Retinal pigment epithelial cell (primary cell): ENCODE measurements at places on chromosomes 4 and X.
A peak's percentile ranks its signal among the peaks of the same experiment; 100 is the strongest.

DNA sequence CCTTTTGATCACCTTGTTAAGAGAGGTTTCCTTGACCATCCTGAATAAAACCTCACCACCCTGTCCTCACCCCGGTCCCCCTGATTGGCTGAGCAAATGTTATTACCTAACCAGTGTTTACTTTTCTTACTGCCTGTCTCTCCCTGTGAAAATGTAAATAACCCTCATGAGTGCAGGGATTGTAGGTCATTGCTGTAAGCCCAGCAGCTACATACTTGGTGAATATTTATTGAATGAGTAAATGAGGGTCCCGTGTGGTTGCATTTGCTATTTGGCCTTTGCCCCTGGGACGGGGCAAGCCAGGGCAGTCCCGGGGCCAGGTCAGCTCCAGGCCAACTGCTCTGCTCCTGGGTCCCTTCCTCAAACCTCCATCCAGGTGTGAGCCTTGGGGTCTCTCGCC is 55.5 kb upstream of the CLCN4 start:
- DNase-seq: no peak

GRCh38 chrX:155673338-155673737 is 60.6 kb upstream of the TMLHE start:
- no peak for DNase-seq

DNA sequence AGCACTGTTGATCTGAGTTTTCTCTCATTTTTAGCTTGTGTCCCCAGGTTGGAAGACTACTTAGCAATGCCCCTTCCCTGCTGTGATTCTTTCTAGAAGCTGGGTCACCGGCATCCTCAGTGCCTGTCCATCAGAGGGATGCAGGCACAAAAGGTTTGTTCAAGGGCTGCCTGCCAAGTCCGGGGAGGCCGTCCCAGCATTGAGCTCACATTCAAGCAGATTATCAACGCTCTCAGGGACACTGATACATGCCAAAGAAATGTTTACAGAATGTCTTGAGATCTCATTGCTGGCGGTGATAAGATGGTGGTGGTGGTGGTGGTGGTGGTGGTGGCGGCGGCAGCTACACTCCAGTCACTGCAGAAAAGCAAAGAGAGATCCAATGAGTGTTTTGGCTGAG is 79.6 kb upstream of the VCX3A start:
- no peak for DNase-seq

- no peak for DNase-seq
Observed at GRCh38 chr4:111812114-111812513, 333.1 kb upstream of the FAM241A start.

GRCh38 chrX:107704181-107704580 is 71.4 kb downstream of the TSC22D3 start:
- DNase-seq: no peak

- no peak for DNase-seq
Observed at GRCh38 chr4:108590776-108591175, 29.6 kb upstream of the RPL34 start.

- DNase-seq: no peak
Observed at GRCh38 chr4:7237873-7238272, 45.5 kb downstream of the SORCS2 start.

DNA sequence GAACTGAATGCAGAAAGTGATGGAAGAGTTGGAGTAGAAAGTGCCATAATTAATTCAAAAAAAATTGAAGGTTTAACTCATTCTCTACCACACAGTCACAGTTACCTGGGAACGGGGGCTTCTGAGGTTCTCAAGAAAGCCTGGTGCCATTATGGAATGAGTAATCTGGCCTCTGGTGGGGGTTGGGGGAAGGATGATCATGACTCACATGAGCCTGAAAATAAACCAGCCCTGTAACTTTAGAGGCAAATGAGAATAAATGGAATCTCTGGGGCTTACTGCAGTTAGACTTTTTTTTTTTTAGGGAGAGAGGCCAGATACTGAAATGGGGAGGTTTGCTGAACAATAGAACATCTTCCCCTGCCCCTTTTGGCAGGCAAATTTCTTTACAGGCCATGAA is 55.3 kb downstream of the SOD3 start:
- DNase-seq: peak; percentile 91

DNA sequence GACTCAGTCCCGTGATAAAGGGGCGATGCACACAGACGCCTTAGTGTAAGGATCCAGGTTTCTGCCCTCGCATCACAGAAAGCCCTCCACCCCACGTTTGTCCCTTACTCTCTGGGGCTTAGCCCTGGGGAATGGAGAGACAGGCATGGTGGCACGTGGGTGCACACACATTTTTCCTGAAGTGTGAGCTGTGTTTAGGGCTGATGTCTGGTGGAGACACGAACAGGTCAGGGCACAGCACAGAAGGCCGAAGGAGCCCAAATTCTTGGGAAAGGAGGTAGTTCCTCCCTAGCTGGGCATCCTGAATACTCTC is 84.3 kb upstream of the DHRSX start:
- no peak for DNase-seq

DNA sequence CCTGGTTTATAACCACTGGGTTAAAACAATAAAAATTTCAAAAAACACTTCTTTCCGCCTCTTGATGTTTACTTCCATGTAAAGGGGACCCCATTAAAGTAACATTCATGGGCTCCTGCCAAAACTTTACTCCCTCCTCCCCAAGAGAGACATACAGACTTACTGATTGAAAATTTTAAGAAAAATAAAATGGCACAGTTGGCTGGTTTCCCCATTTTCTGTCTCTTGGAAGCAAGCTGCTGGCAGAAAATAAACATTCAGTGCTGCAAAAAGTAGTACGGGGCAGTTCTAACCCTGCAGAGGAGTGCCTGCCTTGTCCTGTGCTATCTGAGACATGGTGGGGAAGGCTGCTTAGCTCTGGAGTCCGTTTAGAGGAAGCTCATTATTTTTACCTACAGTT is 187.3 kb upstream of the INTU start:
- no peak for DNase-seq

DNA sequence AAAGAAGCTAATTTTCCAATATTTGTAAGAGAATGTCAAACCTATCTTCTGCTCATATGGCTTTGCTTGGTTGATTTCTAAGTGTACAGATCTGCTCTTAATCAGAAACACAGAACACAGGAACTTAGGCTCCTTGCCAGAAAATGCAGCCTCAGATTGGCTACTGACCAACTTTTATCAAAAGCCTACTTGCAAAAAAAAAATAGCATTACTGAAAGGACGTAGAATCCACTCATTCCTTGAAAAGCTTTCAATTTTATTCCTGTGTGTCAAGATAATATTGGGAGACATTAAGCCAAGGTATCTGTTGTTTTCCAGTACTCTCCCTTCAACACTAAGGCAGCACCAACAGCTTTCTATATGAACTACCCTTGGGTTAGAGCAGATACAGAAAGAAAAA is 127.6 kb upstream of the INTU start:
- DNase-seq: peak; percentile 85

DNA sequence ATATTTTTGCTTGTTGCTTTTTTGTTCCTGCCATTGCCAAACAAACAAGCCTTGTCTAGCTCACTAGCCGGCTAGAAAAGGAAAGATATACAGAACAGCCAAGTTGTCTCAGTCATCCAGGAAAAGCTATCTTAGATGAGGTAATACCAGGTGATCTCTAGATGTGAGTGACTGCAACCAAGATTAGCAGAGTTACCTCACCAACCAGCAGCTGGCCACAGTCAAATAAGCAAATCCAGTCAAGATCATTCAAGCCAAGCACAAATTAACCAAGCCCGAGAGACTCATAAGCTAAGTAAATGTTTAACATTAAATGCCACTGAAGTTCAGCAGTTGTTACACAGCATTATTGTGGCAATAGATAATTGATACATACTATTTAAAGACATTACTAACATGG is 108.6 kb downstream of the CENPC start:
- no peak for DNase-seq

GRCh38 chrX:2608638-2609430 is 82.3 kb upstream of the CD99 start:
- DNase-seq: peak; percentile 17

DNA sequence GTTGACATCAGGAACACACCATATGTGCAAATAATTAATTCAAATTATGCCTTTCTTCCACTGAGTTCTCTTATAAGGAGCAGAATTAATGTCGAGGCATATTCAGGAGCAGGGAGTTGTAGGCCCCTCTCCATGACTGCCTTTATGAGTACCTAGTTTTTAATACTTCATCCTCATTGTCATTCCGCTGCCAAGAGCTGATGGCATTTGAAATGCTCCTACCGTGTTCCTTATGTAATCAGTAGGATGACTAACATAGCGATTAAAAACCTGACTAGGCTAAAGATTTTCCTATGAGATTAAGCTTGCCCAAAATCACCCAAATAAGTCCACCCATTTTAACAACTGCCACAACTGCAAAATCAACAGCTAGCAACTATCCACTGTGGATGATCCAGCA is 220.6 kb downstream of the DHX15 start:
- DNase-seq: no peak

GRCh38 chrX:43817444-43817843 is 64.8 kb downstream of the MAOB start:
- DNase-seq: no peak

DNA sequence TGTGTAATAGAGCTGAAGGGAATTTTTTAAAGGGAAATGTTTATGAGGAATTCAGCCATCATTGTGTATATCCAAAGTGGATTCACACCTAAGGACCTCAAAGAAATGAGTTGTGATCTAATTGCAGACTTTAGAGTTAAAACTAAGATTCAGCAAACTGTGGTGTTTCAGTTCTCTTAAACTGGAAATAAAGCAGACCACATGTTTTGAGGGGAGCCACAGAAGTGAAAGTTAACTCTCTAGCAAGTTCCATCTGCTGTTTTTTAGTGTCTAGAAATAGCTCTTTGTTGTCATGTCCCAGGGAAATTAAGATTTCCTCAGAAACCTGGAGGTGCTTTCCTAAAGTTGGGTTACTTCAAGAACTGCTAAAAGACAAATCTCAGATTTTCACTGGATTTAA is 97.3 kb upstream of the DDX3X start:
- no peak for DNase-seq

DNA sequence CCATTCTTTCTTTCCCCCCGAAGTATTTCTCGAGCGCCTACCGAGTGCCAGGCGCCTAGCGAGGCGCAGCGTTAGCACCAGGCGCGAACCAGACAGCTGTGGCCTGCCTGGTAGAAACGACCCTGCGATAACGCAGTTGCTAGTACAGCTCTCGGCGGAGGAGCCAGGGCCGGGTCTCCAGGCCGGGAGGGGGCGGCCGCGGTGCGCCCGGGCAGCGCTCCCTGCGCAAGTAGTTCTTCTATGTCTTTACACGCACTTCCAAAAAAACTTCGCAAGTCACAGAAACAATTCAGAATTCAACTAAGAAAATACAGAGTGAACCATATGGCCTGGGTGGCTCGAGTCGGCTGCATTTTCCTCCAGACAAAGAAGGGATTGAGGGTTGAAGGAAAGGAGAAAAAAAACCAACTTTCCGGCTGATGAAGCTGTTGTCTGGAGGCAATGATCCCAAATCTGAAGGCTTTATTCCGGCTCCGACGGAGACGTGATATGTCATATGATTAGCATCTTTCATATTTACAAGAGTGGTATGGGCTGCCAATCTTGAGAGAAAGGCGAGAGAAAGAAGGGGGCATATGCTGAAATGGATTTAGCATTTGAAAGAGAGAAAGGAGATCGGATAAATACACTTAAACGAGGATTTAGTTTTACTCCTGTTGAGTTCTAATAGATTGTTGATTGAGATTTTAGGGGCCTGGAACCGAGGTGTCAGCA is 7.2 kb upstream of the NEUROG2 start:
- no peak for DNase-seq

DNA sequence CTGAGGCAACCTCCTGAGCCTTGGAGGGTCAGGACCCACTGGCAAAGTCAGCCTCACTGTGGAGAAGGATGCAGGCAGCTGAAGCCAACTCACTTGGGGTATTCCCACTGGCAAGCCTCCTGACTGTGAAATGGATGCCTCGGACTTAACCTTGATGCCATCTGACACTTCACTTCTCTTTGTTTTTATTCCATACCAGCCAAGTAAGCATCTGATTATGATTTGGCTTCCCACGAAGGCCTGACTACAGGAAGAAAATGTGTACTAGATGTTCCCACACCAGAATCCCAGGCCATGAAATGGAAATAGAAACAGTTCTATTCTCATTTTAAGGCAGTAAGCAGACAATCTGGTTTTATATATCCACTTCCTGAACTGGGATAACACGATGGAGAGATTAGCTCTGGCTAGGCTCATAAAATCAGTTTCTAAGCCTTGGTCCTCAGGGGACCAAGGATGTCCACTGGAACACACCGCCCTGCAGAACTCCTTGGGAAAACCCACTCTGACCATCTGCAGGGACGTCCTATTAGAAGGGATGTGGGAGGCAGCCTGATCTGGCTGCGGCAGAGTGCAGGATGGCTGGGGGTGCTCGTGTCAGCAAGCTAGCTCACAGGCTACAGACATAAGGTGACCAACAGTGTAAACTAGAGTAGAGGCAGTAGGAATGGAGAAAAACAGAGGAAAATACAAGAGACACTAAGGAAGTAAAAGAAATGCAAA is 89.3 kb downstream of the TSPAN5 start:
- DNase-seq: no peak

DNA sequence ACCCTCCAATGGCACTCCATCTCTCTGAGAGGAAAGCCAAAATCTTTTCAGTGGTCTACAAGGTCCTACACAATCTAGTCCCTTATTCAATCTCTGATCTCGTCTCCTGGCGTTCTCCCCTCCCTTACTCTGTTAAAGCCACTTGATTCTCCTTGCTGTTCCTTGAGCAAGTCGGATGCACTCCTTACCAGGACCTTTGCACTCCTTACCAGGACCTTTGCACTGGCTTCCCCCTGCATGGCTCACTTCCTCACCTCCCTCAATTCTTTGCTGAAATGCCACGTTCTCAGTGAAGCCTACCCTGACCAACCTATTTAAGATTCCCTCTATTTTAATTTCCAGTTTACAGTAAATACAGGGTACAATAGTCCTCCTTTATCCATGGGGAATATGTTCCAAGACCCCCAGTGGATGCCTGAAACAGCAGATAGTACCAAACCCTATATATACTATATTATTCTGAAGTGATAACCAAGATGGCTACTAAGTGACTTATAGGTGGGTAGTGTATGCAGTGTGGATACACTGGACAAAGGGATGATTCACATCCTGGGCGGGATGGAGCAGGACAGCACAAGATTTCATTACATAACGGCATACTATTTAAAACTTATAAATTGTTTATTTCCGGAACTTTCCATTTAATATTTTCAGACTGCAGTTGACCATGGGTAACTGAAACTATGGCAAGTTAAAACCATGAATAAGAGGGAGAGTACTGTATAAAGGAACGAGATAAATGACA is 6.5 kb upstream of the DLG3 start:
- no peak for DNase-seq

DNA sequence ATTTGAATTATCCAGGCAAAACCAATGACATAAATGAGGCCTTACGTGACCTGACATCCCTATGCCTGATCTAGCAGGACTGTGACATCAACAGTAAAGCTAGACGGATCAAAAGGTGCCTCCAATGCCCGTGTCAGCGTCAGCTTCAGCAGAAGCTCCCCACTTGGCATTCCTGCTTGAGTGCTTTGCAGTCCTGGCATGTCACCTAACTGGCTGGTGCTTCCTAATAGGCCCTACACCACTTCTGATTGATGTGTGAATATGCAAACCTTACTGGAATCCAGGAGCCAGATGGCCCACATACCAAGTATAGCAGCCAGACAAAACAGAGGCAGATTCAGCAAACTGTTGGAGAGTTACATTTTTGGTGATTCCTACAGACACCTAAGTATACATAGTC is 224.2 kb downstream of the DMD start:
- no peak for DNase-seq

- no peak for DNase-seq
Observed at GRCh38 chr4:22029803-22030202, 81.2 kb upstream of the KCNIP4 start.
